ENCODE measurements at places on chromosomes 5 and 9.

GRCh38 chr5:109246395-109246794 lies 163.4 kb downstream of the PJA2 start:
- no peak for DNase-seq

DNA sequence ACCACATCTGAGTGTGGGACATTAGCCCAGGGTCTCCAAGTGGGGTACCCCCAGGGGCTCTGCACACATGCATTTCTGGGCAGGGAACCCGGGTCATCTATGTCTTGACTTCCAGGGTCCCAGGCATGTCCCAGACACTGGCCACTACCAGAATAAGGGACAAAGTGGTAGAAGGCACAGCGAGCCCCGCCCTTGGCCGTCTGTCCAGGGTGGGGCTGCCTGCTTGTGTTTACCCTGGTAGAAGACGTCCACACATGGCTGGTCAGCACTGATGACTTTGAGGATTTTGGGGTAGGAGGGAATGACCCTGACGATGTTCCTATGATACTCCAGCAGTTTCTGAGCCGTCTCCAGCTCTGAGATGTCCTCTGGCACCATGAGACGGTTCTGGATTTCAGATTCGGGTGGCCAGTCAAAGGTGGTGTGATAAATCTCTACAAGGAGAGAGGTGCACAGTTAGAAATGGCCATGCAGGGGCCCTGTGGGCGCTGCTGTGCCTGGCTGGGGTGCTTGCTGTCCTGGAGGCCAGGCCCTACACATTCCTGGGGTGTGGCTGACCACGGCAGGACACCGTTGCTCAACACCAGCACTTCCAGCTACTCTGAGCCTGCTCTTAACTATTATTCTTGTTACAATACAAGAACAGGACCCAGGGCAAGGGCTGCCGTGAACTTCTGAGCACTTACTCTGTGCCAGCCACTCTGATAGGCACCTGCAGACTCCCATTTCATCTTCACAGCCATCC lies 51.3 kb downstream of the AK8 start:
- no peak for DNase-seq

DNA sequence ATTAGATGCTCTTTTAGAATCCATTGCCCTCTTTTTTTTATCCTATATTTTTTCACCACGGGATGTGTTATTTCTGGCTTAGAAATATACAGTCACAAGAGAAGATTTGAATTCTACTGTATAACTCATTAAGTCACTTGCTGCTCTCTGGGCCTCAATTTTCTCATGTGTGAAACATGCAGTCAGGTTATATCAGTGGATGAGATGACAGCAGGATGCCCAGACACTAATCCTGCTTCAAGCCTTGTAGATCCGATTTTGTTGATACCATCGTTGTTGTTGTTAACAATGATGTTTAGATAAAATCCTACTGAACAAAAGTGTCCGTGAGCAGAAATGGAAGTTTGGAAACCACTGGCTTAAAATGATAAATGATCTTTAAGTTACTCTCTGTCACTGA lies 421.9 kb upstream of the DMAC1 start:
- no peak for DNase-seq

- peak; percentile 54 for DNase-seq
Measured at GRCh38 chr5:98769210-98769958, 4.1 kb upstream of the RGMB start.

GRCh38 chr5:3394891-3395599 lies 200.6 kb upstream of the IRX1 start:
- DNase-seq: no peak

DNA sequence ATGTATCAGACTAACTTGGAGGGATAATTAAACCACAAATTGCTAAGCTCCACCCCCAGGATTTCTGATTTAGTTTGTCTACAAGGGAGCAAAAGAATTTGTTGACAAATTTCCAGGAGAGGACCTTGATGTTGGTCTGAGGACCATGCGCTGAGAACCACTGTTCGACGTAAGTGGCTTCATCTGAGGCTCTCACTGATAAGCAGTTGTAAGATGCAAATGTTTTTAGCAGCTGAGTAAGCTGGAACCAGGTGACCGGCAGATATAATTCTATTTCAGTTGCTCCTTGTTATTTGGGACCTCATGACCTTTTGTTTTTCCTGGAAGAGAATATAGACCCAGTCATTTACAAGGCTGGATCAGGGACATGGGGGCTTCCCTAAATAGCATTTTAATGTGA lies 14.1 kb upstream of the SPINK1 start:
- no peak for DNase-seq

DNA sequence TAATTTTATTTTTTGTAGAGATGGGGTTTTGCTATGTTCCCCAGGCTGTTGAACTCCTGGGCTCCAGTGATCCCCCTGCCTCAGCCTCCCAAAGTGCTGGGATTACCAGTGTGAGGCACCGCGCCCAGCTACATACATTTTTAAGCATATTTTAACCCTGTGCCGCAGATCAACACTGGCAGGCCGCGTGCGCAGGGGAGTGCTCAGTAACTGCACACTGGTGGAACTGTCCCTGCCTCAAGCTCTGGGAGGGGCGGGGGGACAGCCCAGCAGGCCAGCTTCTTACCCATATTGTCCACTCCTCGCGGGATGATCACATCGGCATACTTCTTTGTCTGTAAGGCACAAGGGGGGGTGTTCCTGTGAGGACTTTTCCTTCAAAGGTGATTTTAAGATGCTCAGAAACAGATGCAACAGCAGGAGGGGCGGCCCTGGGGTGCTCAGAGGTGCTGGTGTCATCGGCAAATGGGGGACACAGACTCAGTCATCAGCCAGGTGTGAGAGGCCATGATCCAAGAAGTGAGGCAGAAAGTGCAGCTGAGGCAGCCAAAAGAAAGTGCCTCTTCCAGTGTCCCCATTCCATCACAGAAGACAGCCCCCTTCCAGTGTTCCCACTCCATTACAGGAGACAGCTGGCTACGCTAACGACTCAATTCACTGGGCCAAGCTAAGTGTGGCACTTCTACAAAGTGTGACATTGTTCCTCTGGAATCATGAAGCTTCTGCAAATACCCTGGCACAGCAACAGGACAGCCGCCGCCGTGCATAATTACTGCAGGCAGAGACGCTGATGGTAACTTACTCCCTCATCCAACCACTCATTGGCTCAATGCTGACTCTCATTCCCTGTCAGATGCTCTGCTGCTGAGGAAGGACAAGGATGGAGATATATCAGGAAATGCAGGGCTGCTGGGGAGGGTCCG lies 5.2 kb downstream of the UCK1 start:
- no peak for DNase-seq

DNA sequence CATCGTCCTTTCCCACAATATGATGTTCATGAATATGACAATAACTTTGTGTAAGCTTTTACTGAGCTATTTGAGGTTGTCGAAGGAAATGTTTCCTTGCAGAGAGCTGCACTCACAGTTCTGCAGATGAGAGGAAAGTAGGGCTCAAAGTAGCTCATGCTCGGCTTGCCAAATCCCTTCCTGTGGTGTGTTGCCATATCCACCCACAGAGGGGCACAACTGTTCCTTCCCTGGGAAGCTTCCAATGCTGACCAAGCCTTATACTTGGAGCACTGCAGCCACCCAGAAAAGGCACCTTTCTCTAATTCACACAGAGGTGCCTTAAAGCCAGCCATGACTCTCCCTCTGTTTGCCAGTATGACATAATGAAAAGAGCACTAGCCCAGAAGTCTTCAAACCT lies 390.3 kb downstream of the CAAP1 start:
- DNase-seq: no peak

DNA sequence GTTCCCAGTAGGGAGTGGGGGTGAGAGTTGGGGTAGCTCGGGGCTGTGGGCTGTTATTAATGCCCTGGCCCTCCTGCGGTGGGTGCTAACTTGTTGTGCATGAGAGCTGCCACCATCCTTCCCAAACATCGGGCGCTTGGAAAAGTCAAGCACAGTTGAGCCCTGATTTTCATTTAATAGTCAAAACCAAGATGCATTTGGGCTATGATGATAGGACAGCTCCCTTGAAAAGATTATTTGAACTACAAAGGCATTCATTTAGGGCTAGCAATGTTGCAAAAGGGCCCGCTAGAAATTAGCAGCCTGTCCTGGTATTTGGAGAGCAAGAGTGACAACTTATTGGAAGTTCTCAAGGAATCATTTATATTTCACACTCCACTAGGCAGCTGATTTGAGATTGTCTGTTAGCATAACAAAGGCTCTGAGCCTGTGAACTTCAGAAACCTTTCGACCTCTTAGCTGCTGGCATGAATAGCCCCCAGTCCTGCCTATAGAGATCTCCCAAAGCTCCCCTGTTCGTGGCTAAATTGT lies 128.2 kb upstream of the TMEM161B start:
- DNase-seq: no peak

DNA sequence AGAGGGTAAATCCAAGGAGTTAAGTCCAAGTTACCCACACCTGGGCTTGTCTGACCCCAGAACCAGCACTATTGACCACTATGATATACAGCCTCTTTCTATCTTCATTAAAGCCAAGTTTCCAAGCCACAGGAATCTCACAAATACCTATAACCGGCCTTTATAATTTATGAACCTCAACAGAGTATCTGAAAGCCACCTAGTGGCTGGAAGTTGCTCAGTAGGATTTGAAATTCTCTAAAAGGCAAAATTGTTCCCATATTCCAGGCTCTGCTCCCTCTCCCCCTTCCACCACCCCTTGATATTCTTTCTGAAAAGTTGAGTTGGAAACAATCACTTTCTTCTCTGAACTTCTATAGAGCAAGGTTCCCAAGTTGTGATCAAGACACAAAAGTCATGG lies 106.4 kb upstream of the GPR151 start:
- DNase-seq: no peak

DNA sequence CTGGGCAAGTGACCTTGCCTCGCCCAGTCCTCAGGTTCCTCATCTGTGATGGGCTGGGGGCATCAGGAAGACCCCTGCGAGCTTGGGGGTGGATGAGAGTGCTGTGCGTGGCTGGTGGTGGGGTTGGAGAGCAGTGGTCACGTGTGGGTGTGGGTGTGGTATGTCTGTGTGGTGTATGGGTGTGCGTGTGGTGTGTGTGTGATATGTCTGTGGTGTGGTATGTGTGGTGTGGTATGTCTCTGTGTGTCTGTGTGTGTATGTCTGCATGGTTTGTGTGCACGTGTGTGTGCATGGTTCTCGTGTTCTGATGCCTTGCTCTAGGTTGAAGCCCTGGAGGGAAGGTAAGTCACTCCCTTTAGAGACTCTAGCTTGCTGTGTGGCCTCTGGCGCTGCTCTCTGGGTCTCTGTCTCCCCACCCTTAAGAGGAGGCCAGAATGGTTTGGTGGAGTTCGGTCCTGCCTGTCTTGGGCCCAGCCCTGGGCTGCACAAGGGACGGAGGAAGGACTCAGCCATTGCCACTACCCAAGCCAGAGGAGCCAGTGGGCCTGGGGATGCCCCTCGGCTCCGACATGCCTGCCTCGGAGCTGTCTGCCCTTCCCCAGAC lies 87.0 kb downstream of the RXRA start:
- no peak for DNase-seq

GRCh38 chr5:74040811-74041491 lies 415.0 kb downstream of the ARHGEF28 start:
- no peak for DNase-seq

GRCh38 chr5:33400675-33401074 lies 40.1 kb upstream of the TARS1 start:
- DNase-seq: no peak

DNA sequence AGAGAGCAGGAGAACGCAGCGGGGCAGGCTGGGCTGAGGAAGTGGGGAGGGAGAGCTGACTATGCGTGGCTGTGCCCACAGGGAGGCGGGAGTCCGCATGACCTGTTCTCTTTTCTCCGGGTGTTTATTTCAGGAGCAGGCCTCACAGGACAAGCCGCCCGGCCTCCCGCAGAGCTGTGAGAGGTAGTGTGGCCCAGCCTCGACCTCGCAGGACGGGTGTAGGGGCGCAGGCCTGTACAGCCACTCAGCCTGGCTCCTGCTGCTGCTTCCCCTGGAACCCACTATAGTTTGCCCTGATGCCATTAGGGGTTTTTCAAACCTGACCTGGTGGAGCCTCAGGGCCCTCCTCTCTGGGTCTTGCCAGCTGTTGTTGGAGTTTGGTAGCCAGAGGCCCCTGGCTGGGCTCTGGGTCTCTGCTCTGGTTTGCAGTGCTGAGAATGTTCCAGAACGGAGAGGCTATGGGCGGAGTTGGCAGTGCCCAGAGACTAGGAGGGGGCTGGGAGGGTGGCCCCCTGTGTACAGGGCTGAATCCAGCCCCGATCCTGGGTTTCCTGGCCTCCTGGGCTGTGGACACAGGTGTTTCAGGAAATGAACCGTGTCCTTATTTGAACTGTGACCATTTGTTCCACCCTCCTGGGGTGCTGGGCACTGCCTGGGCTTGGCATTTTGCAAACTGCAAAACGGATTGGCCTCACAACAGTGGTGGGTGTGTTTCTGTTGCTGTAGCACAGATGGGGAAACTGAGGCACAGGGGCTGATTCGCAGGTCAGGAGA lies 78.8 kb downstream of the WNK2 start:
- peak; percentile 1 for DNase-seq

- no peak for DNase-seq
Measured at GRCh38 chr9:110104261-110104809, 103.6 kb downstream of the C9orf152 start.

- DNase-seq: no peak
Measured at GRCh38 chr9:109753308-109753707, 26.7 kb upstream of the PALM2AKAP2 start.

GRCh38 chr5:163623986-163624385 lies 118.6 kb downstream of the MAT2B start:
- no peak for DNase-seq

GRCh38 chr5:178769617-178770260 lies 39.3 kb upstream of the ZNF354A start:
- DNase-seq: no peak

GRCh38 chr5:4544049-4544670 lies 596.0 kb upstream of the ADAMTS16 start:
- no peak for DNase-seq

- DNase-seq: no peak
Measured at GRCh38 chr5:95956900-95957293, 4.8 kb downstream of the ELL2 start.

- DNase-seq: peak; percentile 40
Measured at GRCh38 chr5:35182910-35183535, 47.3 kb downstream of the PRLR start.

- DNase-seq: peak; percentile 26
Measured at GRCh38 chr5:130871346-130872086, 293.5 kb downstream of the HINT1 start.

DNA sequence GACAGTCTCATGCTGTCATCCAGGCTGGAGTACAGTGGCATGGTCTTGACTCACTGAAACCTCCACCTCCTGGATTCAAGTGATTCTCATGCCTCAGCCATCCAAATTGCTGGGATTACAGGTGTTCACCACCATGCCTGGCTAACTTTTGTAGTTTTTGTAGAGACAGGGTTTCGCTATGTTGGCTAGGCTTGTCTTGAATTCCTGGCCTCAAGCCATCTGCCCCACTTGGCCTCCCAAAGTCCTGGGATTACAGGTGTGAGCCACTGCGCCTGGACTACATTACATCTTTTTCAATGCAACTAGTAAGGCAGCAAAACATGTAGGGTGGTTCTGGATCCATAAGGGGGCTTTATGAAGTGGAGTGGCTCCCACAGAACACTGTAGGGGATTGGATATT lies 29.6 kb upstream of the RASGEF1C start:
- no peak for DNase-seq

GRCh38 chr5:14144586-14145434 lies 1.7 kb downstream of the TRIO start:
- peak; percentile 23 for DNase-seq

- no peak for DNase-seq
Measured at GRCh38 chr5:84260939-84261338, 123.7 kb downstream of the EDIL3 start.

GRCh38 chr5:8013948-8014710 lies 145.2 kb downstream of the MTRR start:
- no peak for DNase-seq

- no peak for DNase-seq
Measured at GRCh38 chr5:55918087-55919035, 67.2 kb downstream of the IL31RA start.

Measured in activated CD4-positive, alpha-beta T cell treated with anti-CD3 and anti-CD28 coated beads, Interleukin-2, amount 50 U/mL, for 48 hours (primary cell).